NCI-H1092 treated with DMSO at 0.1 percent for 48 hours (cell line): ENCODE measurements at places on chromosomes 1 and 21.

DNA sequence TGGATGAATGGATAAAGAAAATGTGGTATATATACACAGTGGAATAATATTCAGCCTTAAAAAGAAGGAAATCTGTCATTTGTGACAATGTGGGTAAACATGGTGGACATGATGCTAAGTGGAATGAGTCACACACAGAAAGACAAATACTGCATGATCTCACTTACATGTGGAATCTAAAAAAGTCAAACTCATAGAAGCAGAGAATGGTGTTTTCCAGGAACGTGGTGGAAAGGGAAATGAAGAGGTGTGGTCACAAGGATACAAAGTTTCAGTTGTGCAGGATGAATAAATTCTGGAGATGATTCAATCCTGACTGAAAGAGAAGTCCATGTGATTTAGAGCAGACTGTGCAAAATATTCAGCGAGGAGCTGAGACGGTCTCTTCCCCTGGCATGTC lies 56.6 kb downstream of the RYR2 start:
- no peak for DNase-seq

DNA sequence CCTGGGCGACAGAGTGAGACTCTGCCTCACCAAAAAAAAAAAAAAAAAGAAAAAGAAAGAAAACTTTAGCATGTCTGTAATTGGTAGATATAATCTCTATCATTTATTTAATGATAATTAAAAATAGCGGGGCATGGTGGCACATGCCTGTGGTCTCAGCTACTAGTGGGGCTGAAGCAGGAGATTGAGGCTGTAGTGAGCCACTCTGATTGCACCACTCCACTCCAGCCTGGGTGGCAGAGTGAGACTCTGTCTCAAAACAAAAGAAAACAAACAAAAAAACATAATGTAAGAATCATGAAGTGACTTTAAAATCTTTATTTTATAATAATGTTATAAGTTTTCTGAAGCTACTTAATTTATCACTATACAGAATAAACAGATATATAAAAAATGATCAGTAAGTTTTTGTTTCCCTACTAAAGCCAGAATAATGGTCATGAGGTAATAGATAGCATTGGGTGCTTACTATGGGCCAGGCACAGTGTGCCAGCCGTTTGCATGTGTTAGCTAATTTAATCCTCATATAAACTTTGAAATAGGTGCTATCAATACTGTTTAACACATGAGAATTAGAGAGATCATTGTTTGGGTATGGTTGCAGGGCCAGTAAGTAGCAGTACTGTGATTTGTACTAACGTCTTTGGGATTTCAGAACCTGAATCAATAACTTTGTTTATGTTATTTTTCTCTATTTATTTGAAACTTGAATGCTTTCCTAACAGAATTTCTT lies 23.8 kb downstream of the CLIC4 start:
- no peak for DNase-seq

GRCh38 chr1:214791961-214792360 lies 189.0 kb downstream of the CENPF start:
- no peak for DNase-seq

DNA sequence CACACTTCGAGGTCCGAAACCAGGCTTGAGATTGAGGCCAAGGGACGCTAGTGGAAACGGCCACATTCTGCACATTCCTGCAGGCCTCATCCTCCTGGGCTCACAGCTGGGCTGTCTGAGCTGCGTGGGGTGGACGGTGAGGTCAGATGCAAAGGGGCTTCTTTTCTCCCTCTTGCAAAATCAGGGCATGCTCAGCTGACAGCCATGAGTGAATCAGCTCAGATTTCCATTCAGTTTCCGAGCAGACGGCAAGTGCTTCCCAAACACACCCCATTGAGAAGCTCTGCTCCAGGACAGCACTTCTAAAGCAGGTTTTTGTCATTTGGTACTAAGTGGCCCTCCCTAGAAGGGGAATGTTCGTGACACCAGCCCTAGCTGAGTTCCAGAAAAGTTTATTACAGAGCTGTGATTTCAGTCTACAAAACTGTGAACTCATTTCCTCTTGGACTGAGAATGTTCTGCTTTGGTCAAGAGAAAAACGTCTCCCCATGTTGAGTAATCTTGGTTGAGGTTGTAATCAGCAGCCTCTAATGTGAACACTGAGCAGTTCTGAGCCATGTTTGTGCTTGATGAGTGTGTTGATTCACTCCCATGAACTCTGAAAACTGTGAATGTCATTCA lies 10.0 kb downstream of the PDPN start:
- DNase-seq, result no peak

- no peak for DNase-seq
Observed at GRCh38 chr1:218666263-218666662, 321.1 kb downstream of the TGFB2 start.

GRCh38 chr1:247273013-247273412 lies 17.1 kb downstream of the VN1R5 start:
- DNase-seq, result no peak

DNA sequence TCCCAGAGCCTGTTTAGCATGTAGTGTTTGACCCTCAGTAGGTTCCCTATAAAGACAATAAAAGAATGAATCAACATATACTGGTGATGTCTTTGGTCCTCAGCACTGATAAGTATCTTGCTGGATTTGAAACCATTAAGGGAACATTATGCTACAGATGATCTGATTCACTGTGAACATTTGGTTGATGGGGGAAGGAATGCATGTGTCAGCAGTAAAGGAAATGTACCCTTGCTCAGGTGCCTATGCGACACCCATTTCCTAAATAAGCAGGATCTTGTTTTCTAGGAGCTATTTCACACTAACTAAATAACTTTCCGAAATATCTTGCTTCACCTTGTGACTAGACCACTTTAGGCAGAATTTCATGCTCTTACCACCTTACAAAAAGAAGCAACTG lies 13.0 kb downstream of the TEX38 start:
- DNase-seq, result no peak

GRCh38 chr1:26434161-26434752 lies 2.1 kb downstream of the DHDDS start:
- no peak for DNase-seq

DNA sequence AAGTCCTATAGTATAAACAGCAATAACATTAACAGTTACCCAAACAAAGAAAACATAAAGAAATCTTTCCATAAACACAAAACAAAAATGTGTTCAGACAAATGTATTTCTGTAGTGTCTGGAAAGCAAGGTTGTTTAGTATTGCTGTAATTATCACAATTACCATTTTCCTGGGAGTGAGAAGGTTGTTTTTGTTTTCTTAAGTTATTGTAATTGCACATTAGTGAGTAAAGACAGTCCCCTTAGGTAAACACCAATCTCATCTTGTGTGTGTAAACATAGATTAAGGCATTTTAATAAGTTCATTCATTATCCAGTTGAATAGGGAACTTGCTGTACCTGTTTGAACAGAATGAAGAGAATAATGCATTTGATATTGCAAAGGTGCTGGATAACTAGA lies 356.9 kb upstream of the ADGRL4 start:
- no peak for DNase-seq

GRCh38 chr1:97070376-97070775 lies 348.8 kb downstream of the PTBP2 start:
- DNase-seq, result no peak

GRCh38 chr1:63675420-63675931 lies 82.3 kb downstream of the PGM1 start:
- peak; percentile 10 for DNase-seq

DNA sequence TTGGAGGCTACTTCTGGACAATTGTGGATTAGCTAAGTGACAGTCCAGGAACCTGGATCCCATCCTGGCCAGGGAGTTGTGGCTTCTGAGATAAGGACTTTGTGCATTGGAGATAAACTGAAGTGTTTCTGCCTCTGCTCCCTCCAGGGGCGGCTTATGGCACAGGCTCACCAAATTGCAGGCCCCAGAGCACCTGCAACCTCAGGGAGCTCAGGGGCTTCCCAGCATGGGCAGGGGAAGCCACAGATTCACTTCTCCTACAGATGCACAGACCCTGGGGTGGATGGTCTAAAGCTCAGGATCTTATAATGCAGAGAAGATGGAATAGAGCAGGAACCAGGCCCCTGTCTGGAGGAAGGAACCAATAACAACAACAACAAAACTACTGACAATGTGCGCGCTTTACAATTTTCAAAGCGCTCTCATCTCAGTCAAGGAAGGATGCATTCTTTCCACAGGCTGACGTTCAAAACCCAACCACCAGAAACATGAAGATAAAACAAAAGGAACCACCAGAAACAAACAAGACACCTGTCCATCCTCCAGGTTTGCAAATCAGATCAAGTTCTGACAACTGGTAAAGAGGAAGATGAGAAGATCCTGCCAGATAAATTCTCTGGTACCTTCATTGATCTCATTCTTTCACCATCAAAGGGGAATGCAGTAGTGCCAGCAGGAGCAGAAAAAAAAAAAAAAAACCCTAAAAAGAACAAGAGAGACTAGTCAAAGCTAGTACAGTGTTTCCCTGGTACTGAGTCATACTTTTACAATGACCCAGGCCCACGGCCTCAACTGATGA lies 121.0 kb upstream of the IRF2BP2 start:
- DNase-seq, result no peak

DNA sequence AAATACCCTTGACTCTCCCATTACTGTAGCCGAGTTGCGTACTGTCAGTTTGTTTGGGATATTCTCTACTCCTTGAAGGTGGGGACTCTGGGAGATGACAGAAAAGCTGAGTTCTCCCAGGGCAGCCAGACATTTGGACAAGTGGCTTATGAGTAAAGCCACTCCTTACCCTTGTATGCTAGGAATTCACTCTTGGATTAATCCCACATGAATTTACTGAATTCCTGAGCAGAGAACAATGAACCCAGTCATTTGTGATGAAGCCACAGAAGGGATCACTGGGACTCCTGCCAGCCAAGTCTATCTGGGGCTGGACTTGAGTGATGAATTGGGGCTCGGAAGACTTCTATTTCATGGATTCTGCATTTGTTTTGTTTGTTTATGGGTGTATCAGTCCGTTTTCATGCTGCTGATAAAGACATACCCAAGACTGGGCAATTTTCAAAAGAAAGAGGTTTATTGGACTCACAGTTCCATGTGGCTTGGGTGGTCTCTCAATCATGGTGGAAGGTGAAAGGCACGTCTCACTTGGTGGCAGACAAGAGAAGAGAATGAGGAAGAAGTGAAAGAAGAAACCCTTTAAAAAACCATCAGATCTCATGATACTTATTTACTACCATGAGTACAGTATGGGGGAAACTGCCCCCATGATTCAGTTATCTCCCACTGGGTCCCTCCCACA lies 25.1 kb downstream of the C1orf116 start:
- no peak for DNase-seq

GRCh38 chr1:231636157-231636556 lies 9.6 kb downstream of the DISC1 start:
- no peak for DNase-seq

DNA sequence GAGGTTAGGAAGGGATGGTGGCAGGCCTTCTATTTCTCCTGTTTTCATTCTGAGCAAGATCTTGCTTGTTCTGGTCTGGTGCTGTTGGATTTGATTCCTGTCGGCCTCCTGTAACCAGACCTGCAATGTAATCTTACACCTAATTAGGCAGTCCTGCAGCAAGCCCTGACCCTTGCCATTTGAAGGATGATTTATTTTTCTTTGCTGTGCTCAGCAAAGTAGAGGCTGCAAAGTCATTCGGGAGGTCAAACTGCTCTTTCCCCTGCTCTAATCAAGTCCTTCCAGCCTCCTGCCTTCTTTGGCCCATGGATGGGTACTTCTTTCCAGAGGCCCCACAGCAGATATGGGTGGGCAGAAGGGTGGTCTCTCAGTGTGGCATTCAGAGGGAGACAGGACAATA lies 417.7 kb upstream of the USP24 start:
- DNase-seq, result no peak

DNA sequence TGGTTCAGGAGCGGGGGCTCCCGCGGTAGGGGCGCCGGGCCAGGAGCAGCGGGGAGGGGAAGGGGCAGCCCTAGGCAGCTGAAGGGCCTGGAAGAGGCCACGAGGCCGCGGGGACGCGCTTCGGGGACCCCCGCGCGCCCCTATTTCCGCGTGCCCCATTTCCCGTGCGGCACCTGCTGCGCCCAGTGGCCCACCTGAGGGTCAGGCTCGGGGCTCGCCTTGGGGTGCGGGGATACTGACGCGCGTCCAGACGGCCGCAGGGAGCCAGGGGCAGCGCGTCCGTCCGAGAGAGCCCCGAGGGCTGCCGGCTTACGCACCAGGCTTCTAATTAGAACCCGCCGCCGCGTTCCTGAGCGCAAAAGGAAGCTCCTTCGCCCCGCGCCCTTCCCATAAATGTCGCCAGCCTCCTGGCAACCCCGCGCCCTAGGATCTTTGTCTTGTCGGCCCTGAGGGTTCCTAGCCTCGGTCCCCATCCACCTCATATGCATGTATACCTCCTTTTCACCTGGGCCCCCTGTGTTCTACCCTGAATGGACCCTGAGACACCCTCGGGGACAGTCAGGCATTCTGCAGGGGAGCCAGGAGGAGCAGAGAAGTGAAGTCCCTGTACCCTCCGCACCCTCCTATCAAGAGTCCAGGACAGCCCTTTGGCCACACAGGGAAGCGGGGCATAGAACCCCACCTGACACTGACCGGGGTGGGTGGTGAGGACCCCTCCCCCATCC lies 1.8 kb downstream of the WNT3A start:
- no peak for DNase-seq

DNA sequence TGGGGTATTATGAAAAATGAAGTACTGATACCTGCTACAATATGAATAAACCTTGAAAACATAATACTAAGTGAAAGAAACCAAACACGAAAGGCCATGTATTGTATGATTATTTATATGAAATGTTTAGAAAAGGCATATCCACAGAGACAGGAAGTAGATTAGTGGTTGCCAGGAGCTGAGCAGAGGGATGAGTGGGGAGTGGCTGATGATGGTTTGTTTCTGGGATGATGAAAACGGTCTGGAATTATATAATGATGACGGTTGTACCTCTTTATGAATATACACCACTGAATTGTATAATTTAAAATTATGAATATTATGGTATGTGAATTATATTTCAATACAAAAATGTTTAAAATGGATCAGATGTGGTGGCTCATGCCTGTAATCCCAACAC lies 63.8 kb upstream of the MPC2 start:
- no peak for DNase-seq

GRCh38 chr1:239536165-239536849 lies 149.9 kb downstream of the CHRM3 start:
- no peak for DNase-seq

DNA sequence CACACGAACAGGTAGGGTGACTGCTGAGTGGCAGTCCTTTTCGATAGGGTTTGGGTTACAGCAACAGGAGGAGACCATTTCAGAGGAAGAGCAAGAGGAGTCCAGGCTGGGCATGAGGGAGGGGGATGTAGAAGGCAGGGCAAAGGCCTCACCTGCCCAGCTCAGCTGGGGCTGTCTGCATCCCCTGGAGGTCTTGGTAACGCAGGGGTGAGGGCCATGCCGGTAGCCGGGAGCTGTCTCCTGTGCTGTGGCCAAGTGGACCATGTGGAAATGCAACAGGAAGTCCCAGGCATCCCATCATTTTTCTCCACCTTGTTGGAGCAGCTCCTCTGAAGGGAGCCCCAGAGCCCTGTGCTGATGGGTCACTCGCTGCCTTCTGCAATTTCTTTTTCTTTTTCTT lies 105.4 kb upstream of the C1orf174 start:
- no peak for DNase-seq
